ENCODE measurements at places on chromosomes 3 and 15.

GRCh38 chr15:82640672-82641071 lies 6.5 kb downstream of the CPEB1 start:
- DNase-seq = no peak

DNA sequence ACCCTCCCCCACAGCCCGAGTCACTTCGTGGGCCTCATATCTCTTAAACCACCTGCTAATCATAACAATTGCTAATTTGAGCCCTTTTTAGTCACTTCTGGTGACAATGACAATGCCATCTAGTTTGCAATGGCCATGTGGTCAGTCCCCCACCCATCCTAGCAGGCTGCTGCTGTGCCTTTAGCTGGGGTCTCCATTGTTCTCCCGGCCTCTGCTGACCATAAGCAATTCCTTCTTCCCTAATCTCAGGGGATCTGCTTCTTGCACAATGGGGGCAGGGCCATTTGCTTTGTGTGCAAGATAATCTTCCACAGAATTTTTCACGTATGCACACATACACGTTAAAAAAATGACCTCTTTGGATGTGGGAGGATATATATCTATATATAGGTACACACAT lies 406.1 kb upstream of the ONECUT1 start:
- DNase-seq = no peak

DNA sequence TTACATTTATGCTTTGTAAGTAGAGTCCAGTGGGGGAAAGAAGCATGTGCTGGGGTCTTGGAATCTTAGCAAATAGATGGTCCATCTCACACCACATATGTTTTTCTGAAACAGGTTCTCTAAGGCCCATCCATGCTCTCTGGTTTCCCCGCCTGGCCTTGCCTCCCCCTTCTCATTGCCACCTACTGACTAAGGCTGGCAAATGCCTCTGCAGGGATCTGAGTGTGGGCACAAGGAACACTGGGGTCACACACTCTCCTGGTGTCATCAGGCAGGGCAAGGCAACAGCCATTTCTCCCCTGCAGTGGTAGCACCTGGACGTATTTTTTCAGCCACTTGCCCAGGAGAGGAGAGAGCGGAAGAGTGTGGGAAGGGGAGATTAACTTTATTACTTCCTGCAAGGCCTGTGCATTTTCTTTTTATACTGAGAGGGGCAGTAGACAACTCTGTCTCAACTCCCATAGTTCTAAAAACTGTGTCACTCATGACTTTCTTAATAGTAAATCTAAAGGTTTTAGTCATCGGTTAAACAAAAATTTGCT lies 804.2 kb upstream of the NECTIN3 start:
- DNase-seq = no peak

GRCh38 chr3:169748670-169749069 lies 16.2 kb downstream of the TERC start:
- no peak for DNase-seq

DNA sequence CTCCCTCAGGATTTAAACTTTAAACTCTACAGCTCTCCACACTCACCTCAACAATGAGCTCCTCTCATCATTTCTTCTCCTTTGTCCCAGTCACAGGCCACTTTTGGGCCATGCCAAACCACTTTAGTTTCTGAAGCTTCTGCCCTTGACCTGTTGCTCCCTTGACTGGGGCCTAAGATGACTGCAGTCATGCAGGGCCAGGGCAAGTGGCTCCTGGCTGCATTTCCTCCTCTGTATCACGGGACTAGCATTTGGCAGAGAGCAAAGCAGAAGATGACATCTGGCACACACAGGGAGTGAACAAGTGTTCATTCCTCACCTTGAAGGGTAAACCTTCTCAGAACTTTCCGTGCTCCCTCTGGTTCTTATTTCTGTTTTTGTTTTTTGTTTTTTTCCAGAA lies 136.9 kb downstream of the PDE8A start:
- DNase-seq = no peak

GRCh38 chr3:9862391-9863057 lies 17.5 kb downstream of the CIDEC start:
- DNase-seq = no peak

GRCh38 chr3:44120721-44121582 lies 120.7 kb upstream of the TOPAZ1 start:
- DNase-seq = peak; percentile 9

DNA sequence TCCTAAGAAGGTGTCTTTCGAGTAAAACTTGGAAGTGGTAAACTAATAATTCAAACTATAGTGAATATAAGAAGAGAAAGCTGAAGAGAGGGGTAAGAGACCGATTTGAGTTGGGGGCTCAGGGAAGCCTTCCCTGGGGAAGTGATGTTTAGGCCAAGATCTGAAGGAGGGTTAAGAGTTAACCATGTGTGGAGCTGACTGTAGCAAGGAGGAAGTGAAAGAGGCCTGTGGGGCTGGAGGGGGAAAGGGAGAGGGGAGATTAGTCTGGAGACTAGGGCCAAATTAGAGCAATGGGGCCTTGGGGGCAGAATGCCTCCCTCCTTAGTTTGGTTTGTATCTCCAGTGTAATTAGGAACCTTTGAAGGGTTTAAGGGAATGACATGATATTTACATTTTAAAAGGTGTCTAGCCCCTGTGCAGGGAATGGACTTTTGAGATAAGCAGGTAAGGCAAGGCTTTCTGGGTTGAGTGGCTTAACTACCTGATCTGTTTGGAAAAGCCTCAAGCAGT lies 2.2 kb downstream of the ZNF592 start:
- DNase-seq = peak; percentile 67

DNA sequence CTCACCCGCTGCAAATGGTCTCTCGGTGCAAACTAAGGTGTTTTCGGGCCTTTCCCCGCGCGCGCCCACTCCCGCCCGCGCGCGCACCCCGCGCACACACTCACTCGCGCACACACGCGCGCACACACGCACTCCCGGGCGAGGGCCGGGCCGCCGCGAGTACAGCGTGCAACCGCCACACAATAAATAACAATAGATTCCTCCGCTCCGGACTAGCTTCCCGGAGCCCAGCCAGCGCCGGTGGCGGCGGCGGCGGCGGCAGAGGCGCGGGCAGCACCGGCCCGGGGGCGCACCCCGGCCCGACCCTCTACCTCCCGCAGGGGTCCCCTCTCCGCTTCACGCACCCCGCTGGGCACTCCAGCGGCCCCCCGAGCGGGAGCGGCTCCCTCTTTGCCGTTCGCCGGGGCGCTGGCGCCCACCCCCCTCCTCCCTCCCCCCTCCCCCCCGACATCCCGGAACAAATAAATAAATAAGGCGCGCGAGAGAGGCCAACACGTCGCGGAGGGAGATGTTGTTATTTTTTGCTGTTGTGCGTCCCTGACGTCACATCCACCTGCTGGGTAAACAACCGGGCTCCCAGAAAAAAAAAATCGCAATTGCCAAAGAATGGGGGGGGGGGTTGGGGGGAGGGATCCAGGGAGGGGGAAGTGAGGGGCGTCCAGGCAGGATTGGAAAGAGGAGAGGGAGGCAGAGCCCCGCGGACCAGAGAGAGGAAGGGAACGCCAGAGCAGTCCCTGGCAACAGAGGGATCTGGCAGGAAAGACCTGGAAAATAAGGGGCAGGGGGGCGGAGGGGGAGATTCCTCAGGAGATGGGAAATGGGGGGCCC lies at the start of gene FOXP1:
Gene FOXP1 (minus strand): TSS at position 163 of the 828 bp plus-strand sequence. CDS start 385,347 bp downstream, outside the sequence.
- peak; percentile 83 for DNase-seq

DNA sequence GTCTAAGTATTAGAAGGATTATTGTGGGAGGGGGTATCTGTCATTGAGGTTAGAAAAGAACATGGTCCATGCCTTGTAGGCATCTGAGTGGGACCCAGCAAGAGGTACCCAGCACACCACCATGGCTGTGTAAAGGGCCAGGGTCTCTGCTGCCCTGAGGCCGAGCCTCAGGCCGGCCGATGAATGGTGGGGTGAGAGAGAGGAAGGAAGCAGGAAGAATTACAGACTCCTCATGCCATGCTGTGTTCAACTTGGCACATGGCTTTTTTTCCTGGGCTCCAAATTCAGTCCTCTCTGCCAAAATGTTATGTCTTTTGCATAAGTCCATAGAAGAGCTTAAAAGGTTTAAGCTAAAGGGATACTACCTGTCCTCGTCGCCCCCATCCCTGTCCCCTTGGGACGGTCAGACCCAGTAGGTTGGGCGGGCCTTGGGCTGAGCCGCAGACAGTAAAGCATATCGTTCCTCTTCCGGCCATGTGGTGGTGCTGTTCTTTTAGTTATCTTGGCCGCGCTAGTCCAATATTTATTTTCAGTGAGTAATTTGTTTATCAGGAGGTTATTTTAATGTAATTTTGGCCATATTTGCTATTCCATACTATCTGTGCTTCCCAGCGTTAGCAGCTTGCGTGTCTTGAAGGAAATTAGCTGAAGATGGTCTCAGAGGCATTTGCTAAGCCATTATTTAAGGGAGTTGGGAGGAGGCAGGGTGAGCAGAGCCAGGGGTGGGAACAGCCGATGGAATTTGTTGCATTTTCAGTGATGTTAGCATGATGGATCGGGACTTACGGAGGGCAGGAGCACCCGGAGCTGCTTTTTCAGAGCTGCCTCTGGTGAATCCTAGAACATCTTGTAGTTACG lies 152.4 kb downstream of the AGBL1 start:
- peak; percentile 86 for DNase-seq

GRCh38 chr15:62999923-63000561 lies 42.5 kb upstream of the TPM1 start:
- DNase-seq = peak; percentile 52

GRCh38 chr15:80274554-80274953 lies 22.5 kb upstream of the CTXND1 start:
- no peak for DNase-seq

- DNase-seq = no peak
These were observed 332.7 kb downstream of the PDCD6IP start for GRCh38 chr3:34131091-34131490.

GRCh38 chr15:62843311-62843710 lies 199.2 kb upstream of the TPM1 start:
- no peak for DNase-seq

All from HAP-1 (cell line).